Uterus (tissue), 4 donors: ENCODE measurements at places on chromosomes 2 and 18. TPM values are rescaled to one million over a fixed set of nuclear protein-coding genes. Genes with fewer than 3 reads are reported as not detected.

DNA sequence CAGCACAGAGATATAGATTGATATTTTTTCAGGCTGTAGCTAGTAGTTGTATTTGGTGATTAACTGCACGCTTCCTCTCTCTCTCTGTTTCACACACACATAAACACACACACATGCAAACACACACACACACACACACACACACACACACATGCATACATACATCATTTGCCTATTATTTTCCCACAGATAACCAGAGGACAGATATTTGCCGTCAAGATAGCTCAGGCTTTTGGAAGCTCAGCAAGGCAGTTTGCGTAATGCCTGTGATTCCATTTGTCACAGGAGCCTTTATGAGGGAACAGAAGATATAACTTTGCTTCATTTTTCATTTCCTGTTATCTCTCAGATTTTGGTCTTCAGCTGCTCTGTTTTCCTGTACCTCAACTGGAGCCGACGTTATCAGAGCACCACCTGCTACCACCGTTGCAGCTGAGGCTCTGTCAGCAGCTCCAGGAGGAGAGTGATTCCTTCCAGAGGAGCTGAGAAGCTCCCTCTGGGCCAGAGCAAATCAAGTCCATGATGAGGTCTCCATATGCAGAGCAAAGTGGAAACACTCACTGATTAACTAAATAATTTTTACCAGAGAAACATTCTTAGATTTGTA, 341.9 kb upstream of the PIK3C3 start:
- no peaks in the 10 kb centered on the region for H3K4me1 ChIP-seq
- no peaks in the 10 kb centered on the region for H3K36me3 ChIP-seq
- no peak overlapping the region for H3K4me3 ChIP-seq
- no peak for DNase-seq
- no peak overlapping the region for H3K27ac ChIP-seq
- no peaks in the 10 kb centered on the region for H3K27me3 ChIP-seq

UGT1A7 gene
- not detected for total RNA-seq

- H3K4me1 ChIP-seq = no peaks in the 10 kb centered on the region
- no peak for DNase-seq
- H3K36me3 ChIP-seq = no peaks in the 10 kb centered on the region
- H3K27me3 ChIP-seq = no peaks in the 10 kb centered on the region
- no peak overlapping the region for H3K4me3 ChIP-seq
Measured at GRCh38 chr18:8051453-8051852, 484.3 kb downstream of the PTPRM start.

GRCh38 chr2:232353660-232354059, 24.9 kb upstream of the ALPP start:
- H3K27me3 ChIP-seq = peaks cover 3% of the 10 kb centered on the region
- H3K36me3 ChIP-seq = no peaks in the 10 kb centered on the region
- no peaks in the 10 kb centered on the region for H3K4me1 ChIP-seq
- DNase-seq = no peak
- H3K27ac ChIP-seq = no peak overlapping the region

UGT1A8 gene
- not detected for total RNA-seq

REG3G gene
- total RNA-seq = not detected

HOXD12 gene
- total RNA-seq = not detected

GRHL1 gene
- 2.8 TPM for total RNA-seq

IL18R1 gene
- 1.3 TPM for total RNA-seq

- no peaks in the 10 kb centered on the region for H3K36me3 ChIP-seq
- no peak for DNase-seq
- no peak overlapping the region for H3K27ac ChIP-seq
- no peak overlapping the region for H3K4me3 ChIP-seq
Measured at GRCh38 chr18:66676699-66677098, 72.8 kb upstream of the CDH19 start.

GRCh38 chr2:104816143-104816542, 37.8 kb upstream of the POU3F3 start:
- no peak overlapping the region for H3K27ac ChIP-seq
- H3K4me3 ChIP-seq = no peak overlapping the region
- no peaks in the 10 kb centered on the region for H3K27me3 ChIP-seq
- no peak for DNase-seq

DNA sequence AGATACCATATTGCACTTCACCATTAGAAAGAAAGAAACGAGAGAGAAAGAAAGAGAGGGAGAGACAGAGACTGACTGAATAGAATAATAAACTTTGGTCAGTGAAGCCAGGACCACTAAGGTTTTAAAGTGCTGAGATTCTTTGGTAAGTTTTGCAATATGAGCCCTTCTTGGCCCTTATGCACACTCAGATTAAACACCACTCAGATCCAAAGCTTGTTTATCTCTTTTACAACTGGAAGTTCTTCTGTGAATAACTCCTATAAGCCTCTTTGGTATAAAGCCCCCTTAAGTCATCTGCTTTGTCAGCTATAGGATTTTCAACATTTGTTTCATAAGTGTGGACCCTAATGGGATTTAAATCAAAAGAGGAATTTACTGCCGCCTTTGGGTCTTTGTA, 40.8 kb downstream of the PID1 start:
- no peaks in the 10 kb centered on the region for H3K36me3 ChIP-seq
- H3K4me1 ChIP-seq = no peaks in the 10 kb centered on the region
- H3K27me3 ChIP-seq = no peaks in the 10 kb centered on the region

GRCh38 chr18:33720133-33720532, 142.1 kb downstream of the ASXL3 start:
- H3K4me1 ChIP-seq = no peaks in the 10 kb centered on the region
- H3K4me3 ChIP-seq = no peak overlapping the region
- H3K36me3 ChIP-seq = no peaks in the 10 kb centered on the region

- H3K4me1 ChIP-seq = no peaks in the 10 kb centered on the region
- H3K36me3 ChIP-seq = no peaks in the 10 kb centered on the region
- no peak for DNase-seq
- no peak overlapping the region for H3K27ac ChIP-seq
Measured at GRCh38 chr2:60495041-60495625, 58.3 kb downstream of the BCL11A start.

MAP3K19 gene
- total RNA-seq = 2.1 TPM

DNA sequence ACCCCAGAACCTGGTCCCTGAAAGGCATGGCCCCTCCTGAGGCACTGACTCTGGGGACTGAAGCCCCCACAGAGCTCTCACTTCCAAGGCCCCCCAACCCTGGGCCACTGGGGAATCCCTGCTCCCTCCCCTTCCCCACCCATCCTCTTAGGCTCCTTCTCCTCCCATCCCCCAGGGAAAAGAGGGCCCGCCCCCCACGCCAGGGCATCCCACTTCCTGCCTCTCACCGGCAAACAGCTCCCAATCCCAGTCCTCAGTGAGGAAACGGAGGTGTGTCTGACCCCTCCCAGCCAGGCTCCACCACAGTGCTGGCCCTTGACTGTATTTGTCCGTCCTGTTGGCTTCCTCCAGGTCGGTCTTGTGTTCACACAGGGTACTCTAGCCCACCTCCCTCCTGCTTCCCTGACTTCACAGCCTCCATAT, 35.0 kb upstream of the PTMA start:
- H3K36me3 ChIP-seq = no peaks in the 10 kb centered on the region
- DNase-seq = peak; percentile 77
- no peak overlapping the region for H3K4me3 ChIP-seq
- H3K27ac ChIP-seq = peak overlapping the region; percentile 87

CD8B2 gene
- total RNA-seq = not detected

FAM237A gene
- total RNA-seq = not detected

MEP1B gene
- not detected for total RNA-seq

CIB4 gene
- 0.61 TPM for total RNA-seq

SIX3 gene
- not detected for total RNA-seq

LYG2 gene
- not detected for total RNA-seq

GALNT3 gene
- total RNA-seq = not detected

DNA sequence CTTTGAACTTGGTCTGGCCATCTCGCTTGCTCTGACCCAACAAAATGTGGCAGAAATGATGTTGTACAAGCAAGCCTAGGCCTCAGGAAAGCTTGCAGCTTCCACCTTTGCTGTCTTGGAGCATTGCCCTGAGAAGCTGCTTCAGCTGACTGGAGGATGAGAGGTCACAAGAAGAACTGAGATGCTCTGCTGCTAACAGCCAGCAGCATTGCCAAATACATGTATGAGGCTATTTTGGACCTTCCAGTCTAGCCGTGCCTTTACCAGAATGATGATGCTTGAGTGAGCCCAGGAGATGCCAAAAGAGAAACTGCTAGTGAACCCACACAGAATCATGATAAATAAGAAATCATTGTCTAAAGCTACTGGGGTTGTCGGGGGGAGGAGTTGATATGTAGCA, 13.2 kb upstream of the ITGAV start:
- no peak for DNase-seq
- H3K36me3 ChIP-seq = no peaks in the 10 kb centered on the region

- no peaks in the 10 kb centered on the region for H3K36me3 ChIP-seq
- H3K27me3 ChIP-seq = no peaks in the 10 kb centered on the region
- no peak overlapping the region for H3K27ac ChIP-seq
- no peak for DNase-seq
- no peak overlapping the region for H3K4me3 ChIP-seq
- no peaks in the 10 kb centered on the region for H3K4me1 ChIP-seq
Measured at GRCh38 chr2:36338827-36339145, 16.8 kb upstream of the CRIM1 start.

LONRF2 gene
- 73.0 TPM for total RNA-seq

COLEC12 gene
- 29.7 TPM for total RNA-seq

DNA sequence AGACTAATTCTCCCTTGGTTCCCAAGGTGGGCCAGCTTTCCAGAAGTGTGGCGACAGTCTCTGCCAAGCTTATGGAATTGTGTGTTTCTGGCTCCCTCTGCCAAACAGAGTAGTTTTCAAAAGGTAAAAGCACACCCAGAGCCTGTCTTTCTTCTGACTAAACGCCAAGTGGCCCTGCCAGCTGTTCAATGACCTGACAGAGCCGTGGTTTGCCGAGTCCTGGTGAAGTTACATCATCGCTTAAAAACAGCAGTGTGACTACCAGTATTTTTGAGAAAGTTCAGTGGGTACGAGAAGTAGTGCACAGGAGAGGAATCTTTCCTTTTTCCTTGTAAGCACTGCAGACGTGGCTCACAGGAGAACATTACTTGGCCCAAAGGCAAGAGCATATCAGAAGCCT, 1.9 kb downstream of the PER2 start:
- DNase-seq = peak; percentile 70
- H3K36me3 ChIP-seq = no peaks in the 10 kb centered on the region
- peaks cover 12% of the 10 kb centered on the region for H3K4me1 ChIP-seq

- H3K27me3 ChIP-seq = no peaks in the 10 kb centered on the region
- H3K36me3 ChIP-seq = no peaks in the 10 kb centered on the region
- no peak overlapping the region for H3K4me3 ChIP-seq
- no peaks in the 10 kb centered on the region for H3K4me1 ChIP-seq
- DNase-seq = no peak
Measured at GRCh38 chr2:241728627-241729026, 5.8 kb upstream of the D2HGDH start.

PLGLB2 gene
- total RNA-seq = not detected

PJVK gene
- total RNA-seq = not detected

- H3K4me1 ChIP-seq = no peaks in the 10 kb centered on the region
- no peak for DNase-seq
- H3K4me3 ChIP-seq = peak overlapping the region; percentile 80
- H3K36me3 ChIP-seq = no peaks in the 10 kb centered on the region
- no peaks in the 10 kb centered on the region for H3K27me3 ChIP-seq
Measured at GRCh38 chr18:57621246-57621604, 411 bp downstream of the NARS1 start.
